ENCODE measurements at places on chromosomes 11 and 22.

- no peak for DNase-seq
Measured at GRCh38 chr11:122491509-122491908, 164.0 kb upstream of the UBASH3B start.

DNA sequence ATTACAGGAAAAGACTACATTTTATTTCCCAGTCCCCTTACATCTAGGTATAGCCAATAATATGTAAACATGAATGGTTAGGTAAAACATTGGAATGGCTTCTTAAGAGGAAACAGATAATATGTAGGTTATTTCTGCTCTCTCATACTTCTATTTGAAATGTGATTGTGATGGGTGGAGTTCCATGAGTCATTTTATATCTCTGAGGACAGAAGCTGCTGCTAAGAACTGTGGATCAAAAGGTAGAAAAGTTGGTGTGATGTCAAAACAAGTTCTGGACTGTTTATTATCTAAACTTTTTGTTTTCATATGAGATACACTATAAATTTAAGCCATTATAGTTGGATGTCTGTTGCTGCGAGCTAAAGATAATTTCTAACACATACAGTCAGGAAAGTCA lies 799.4 kb upstream of the TENM4 start:
- DNase-seq = no peak

- DNase-seq = no peak
Measured at GRCh38 chr11:48354013-48354412, 12.3 kb downstream of the OR4C5 start.

GRCh38 chr11:72309074-72309598 lies 65.2 kb upstream of the PHOX2A start:
- DNase-seq = no peak

DNA sequence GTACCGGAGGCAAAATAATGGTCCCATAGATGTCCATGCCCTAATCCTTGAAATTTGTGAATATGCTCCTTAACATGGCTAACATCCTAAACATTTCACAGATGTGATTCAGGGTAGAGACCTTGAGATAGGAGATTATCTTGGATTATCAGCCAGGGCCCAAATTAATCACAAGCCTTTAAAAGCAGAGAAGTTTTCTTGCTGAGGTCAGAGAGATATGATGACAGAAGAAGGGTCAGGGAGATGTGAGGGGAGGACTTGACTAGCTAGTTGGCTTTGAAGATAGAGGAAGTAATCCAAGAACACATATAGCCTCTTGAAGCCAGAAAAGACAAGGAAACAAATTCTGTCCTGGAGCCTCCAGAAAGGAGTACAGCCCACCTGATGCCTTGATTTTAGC lies 19.1 kb upstream of the FDX1 start:
- DNase-seq = no peak

DNA sequence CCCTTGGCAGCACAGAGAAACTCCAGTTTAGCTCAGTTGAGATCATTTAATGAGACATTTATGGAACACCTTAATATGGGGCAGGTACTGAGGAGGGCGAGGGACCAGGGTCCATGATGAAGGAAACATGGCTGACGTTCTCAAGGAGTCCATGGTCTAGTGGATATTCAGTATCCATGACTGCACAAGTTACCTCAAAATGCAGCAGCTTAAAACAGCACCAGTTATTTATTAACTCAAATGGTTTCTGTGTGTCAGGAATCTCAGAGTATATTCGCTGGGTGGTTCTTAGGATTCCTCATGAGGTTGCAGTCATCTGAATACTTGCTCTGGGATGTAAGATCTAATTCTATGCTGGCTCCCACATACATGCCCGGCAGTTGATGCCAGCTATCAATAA lies 346.8 kb downstream of the LARGE1 start:
- DNase-seq = no peak

DNA sequence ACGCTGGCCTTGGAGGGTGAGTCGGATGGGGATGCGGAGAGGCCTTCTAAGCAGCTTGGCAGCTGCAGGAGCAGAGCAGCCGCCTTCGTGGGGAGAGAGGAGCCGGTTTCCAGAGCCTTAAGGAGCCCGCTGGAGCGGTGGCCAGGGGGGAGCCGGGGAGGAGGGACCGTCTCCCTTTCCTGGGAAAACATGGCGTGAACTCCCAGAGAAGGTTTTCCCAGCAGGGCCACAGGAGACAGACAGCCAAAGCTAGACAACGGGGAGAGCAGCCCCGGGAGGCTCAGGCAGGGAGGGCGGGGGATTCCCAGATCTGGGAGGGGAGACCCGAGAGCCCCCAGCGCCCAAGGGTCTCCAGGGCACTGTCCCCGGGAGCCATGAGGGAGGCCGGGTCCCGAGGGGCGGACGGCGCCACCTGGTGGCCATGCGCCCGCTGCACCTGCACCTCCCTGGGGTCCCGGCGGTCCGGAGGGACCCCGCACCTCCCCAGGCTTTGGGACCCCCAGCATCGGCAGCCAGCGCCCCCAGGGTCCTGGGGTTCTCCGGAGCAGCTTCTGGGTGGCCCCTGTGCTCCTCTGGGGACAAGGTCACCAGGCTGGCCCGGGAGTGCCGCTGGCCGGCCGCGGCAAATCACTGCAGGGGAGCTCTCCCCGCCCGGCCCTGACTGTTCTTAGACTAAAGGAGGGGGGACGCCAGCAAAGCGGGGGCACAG lies 2.4 kb upstream of the SYT8 start:
- DNase-seq = peak; percentile 44

- no peak for DNase-seq
Measured at GRCh38 chr22:49966774-49967705, 6.5 kb downstream of the PIM3 start.

GRCh38 chr22:50008151-50009040 lies 4.2 kb downstream of the IL17REL start:
- no peak for DNase-seq

DNA sequence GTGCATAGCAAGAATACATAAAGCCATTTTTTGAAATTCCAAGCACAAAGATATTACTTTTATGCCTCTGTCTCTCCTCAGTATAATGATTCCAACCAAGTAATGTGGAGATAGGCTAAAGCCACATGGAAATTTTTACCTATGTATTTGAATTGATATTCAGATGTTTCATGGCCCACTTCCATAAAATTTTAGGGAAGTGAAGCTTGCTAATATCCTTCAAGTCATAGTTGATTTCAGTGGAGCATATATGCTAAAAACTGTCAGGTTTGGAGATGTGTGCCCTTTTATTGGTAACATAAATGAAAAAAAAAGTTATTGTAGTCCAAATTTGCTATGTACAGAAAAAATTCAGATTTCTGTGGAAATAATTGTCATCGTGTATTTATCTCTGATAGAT lies 12.3 kb downstream of the MS4A4E start:
- DNase-seq = no peak

- no peak for DNase-seq
Measured at GRCh38 chr22:42925598-42925997, 68.5 kb upstream of the ARFGAP3 start.

GRCh38 chr11:112911124-112911523 lies 50.1 kb upstream of the NCAM1 start:
- no peak for DNase-seq

DNA sequence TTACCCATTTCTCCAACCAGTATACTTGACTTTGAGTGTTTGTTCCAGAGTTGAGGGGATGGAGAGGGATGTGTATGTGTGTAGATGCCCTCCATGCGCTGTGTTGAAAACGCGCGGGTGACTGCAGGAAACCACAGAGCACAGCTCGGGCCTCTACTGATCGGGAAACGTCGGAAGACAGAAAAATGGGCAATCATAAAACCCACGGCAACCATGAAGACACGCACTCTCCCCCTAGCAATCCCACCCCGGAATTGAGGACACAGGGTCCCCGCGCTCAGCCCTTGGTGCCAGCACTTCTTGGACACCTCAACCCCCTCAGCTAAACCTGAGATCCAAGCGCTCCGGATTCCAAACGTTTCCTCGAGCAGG lies 251 bp upstream of the UQCC3 start:
- no peak for DNase-seq

GRCh38 chr11:75548595-75549272 lies 13.3 kb upstream of the SERPINH1 start:
- no peak for DNase-seq

DNA sequence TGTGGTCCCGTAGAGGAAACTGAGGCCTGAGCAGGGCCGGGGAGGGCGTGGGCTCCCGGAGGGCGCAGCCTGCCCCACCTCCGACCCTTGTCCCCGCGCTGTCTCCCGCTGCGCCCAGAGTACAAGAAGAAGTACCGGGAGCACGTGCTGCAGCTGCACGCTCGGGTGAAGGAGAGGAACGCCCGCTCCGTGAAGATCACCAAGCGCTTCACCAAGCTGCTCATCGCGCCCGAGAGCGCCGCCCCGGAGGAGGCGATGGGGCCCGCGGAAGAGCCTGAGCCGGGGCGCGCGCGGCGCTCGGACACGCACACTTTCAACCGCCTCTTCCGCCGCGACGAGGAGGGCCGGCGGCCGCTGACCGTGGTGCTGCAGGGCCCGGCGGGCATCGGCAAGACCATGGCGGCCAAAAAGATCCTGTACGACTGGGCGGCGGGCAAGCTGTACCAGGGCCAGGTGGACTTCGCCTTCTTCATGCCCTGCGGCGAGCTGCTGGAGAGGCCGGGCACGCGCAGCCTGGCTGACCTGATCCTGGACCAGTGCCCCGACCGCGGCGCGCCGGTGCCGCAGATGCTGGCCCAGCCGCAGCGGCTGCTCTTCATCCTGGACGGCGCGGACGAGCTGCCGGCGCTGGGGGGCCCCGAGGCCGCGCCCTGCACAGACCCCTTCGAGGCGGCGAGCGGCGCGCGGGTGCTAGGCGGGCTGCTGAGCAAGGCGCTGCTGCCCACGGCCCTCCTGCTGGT lies 1.9 kb downstream of the NLRP6 start:
- DNase-seq = peak; percentile 48

GRCh38 chr11:33909150-33909549 lies 17.3 kb upstream of the LMO2 start:
- no peak for DNase-seq

GRCh38 chr11:116832350-116833290 lies 2.9 kb downstream of the APOC3 start:
- no peak for DNase-seq

DNA sequence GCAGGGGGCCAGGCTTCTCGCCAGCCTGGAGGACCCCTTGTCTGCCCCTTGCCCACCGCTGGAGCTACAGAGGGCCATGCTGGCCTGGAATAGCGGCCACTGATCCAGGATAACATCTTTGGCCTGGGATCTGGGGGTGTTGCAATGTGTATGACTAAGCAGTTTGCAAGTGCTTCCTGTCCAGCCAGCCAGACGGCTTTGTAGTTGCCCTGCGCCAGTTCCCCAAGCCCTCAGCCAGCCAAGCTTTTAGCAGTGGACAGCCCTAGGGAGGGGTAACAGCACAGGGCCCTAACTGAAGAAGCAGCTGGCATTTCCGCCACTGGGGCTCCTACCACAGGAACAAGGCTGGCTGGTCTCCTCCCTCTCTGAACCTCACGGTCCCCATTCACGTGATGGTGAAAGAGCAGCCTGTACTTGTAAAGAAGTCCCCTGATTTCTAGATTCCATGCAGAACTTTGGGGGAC lies 32.1 kb downstream of the UQCR10 start:
- DNase-seq = peak; percentile 78

DNA sequence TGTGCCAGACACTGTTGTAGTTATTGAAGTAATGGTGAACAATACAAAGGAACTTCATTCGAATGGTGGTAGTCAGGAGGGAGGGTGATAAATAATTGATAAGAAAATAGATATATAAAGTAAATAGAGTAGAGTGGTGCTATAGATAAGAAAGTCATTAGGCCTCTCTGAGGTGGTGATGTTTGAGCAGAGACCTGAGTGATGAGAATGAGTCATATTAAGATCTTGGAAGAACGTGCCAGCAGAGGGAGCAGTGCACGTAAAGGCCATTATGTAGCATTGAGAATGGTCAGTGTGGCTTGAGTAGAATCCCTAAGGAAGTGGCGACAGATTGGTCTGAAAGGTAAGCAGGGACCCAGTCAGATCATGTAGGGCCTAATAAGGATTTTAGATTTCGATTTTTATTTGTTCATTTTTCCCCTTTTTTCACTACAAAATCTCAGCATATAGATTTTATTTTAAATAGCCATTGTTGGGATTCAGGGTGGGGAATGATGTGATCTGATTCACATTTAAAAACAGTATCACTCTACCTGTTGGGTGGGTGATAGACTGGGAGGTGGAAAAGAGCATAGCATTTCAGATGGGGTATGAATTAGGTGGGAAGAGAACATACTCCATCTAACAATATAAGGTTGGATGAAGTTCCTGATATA lies 44.7 kb downstream of the CCDC90B start:
- DNase-seq = peak; percentile 76

Data from A549 (cell line).